ENCODE measurements at places on chromosomes 16 and 17.

DNA sequence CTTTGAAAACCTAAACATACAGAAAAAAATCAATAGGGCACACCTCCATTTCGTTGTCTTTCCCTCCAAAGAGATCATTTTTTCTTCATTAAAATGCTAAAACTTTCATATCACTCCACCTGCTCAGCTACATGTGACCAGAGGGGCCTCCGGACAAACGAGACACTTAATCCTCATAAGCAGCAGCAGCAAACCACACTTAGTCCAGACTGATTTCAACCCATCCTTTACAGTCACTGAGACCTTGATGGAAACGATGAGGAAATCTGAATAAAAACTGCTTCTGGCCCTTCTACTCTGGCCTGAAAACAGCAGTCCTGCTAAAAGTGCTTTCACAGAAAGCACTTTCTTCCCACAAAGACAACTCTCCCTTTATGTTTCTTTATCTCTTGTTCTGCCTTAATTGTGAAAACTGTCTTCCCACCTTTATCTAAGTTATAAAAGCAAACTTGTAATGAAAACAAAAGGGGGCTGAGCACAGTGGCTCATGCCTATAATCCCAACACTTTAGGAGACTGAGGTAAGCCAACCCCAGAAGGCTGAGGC, 4.6 kb downstream of the ANKRD11 start:
- DNase-seq: no peak

GRCh38 chr16:62280506-62280905, 244.3 kb upstream of the CDH8 start:
- DNase-seq: no peak

GRCh38 chr16:188674-189073, 8.4 kb downstream of the HBQ1 start:
- peak; percentile 52 for DNase-seq

DNA sequence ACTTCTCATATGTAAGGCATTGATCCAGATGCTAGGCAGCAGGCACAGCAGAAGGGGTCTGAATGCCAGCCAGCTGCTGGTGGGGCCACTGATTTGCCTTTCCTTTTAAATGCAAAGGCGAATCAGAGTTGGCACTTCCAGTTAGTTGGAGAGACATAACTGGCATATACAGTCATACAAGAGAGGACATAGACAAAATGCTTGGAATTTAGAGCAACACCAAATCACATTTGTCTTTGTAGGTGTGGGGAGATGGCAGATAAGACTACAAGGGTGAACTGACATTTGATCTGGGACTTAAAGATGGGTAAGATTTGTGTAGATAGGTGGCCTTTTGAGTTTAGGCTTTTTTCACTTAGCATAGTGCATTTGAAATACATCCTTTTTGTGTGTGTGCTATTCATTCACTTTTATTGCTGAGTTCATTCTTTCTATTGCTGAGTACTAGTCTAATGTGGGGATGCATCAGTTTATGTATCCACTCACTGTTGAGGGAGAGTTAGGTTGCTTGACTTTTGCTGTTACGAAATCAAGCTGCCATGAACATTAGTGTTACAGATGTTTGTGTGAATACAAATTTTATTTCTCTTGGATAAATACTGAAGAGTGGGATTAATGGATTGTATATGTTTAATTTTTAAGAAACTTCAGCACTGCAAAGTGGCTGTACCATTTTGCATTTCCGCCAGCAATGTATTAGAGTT, 74.1 kb downstream of the SPECC1 start:
- DNase-seq: no peak

DNA sequence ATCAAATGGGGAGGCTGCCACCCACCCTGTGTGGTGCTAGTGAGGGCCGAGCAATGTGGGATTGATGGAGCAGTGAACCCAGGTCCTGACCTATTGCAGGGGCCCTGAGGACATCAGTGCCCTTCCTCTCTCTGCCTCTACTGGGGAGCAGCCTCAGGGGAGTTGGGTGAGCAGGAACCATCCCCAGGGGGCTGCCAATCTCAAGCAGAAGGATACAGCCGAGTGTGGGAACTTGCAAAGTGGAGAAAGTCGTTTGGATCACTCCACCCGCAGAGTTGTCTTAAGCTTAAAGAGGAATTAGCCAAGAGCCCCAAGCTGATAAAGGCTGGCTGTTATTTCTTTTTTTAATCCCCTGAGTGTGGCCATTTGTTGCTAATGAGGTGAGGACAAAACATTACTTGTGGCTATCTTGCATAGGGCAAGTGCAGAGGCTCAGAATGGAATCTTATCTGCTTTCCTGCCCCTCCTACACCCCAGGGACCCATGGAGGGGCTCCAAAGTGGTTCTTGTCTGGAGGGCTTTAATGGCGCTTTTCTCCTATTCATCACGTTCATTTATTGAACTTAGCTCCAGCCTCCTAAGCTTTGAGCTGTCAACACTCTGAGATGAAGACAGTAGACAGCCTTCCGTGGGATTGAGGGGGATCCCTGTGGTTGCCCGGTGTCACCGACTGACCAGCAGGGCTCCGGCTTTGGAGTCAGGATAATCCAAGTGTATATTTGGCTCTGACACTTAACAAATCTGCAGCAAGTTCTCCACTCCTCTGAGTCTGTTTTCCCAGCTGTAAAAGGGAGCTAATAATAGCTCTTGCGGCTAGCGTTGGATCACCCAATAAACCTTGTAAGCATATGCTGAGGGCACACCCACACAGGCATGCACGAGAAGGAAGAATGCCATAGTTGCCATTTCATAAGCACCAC, 45.1 kb downstream of the MYH11 start:
- no peak for DNase-seq

- no peak for DNase-seq
Measured at GRCh38 chr16:81477697-81478693, 33.4 kb downstream of the CMIP start.

DNA sequence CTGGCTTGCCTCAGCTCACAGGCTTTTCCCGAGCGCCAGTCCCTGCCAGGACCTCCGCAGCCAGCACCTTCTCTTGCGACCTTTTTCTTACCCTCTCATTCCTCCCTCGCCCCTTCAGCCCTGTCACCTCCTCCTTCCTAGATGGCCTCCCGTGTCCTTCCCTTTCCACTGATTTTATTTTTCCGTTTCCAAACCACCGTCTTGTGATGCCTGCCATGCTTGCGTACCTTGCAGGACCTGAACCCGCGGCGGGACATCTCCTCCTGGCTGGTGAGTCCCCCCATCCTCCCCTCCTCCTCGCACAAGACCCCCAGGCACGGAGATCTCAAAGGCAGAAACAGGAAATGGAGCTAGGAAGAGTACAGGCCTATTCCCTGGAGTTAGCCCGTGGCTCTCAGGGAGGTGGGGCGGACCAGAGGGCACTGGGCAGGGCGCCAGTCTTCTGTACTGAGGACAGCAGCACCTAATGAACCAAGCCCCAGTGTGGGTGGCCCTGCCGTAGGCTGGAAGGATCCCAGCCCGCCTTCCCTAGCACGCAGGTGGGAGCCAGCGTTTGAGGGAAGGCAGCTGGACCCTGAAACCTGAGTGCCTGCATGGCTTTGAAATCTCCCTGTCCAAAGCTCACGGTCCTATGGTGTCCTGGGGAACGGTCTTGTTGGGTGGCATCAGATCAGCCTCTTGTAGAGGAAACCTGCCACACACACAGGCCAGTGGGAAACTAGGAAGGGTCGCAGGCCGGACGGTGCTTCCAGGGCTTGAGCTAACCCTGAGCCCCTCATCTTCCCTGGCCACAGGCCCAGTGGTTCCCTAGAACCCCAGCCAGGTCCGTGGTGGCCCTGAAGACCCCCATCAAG, 612 bp downstream of the CISD3 start:
- DNase-seq: peak; percentile 41

DNA sequence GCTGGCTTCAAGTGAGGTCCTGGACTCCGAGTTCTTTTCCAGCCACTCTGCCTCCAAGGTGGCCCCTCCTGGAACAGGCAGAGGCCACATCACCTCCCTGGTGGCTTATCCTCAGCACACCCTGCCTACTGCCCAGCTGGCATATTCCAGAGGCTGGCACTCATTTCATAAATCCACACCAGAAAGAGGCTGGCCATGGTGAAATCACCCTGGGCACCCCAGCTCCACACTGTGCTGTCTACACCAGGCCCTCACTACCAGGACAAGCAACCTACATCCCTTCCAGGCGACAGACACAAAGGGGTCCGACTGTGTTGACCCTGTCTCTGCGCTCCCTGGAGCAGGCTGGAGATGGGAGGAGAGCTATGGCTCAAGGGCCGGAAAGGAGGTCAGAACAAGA, 100.2 kb downstream of the C16orf78 start:
- DNase-seq: no peak

DNA sequence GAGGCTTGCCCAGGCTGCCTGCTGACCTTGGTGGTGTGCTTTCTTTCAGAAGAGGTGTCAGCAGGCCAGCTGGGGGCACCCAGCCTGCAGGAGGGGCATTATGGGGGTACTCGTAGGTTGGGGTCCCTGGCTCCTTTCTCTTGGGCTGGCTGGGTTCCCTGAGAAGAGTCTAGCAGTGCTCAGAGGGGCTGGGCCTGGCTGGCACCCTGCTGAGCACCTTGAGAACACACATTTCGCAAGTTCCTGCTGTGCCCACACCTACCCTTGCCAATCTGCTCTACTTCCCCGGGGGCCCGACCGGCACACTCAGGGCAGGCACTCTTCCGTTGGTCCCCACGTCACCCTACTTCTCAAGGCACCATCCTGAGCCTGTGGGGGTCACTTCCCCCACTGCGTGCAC, 5.1 kb downstream of the CEMP1 start:
- no peak for DNase-seq

DNA sequence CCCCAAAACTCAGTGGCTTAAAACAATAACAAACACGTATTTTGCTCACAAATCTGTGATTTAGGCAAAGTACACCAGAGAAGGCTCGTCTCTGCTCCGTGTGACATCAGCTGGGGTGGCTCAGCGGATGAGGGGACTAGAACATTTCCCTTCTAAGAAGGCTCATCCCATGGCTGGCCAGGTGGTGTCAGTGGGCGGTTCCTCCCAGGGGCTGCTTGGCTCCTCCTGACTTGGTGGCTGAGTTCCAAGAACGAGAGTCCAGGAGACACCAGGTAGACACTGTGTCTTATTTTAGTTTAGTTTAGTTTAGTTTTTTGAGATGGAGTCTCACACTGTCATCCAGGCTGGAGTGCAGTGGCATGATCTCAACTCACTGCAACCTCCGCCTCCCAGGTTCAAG, 5.6 kb upstream of the CHMP6 start:
- DNase-seq: no peak

DNA sequence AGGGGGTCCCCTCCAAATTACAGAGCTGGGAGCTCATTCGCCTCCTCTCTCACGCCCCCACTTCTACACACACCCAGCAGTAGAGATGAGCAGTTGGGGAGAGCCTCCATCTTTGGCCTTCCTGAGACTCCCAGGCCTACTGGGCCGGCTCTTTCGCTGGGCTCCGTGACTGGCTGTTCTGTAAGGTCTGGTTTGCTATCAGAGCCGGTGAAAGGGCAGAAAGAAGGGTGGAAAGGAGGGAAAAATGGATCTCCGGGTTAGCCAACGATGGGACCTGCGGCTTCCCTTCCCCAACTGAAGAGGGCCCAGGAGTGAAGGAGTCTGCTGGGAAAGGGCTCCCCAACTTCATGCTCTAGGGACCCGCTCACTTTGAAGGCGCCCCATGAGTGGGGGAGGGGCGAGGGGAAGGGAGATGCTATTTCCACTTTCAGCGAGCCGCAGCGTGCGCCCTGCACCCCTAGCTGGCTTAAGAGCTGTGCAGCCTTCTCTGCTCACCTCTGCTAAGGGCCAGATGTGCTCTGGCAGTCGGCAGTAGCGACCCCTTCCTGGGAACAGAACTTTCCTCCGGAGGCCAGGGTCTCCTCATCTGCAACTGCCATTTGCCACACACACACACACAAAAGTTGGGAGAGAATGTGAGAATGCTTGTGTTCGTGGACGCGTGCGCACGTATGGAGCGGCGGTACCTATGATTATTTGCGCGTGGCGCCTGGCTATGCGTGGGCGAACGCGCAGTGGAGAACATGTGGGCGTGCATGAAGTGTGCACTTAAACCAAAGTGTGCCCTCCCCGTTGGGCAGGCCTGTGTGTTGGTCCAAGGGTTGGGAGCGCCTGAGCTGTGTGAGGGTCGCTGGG, 2.9 kb upstream of the FOXF1 start:
- DNase-seq: no peak

- DNase-seq: no peak
Measured at GRCh38 chr16:76579277-76579922, 302.2 kb downstream of the CNTNAP4 start.

- DNase-seq: no peak
Measured at GRCh38 chr17:56358651-56359050, 205.4 kb downstream of the ANKFN1 start.

GRCh38 chr16:23952128-23952970, 116.6 kb downstream of the PRKCB start:
- peak; percentile 37 for DNase-seq

DNA sequence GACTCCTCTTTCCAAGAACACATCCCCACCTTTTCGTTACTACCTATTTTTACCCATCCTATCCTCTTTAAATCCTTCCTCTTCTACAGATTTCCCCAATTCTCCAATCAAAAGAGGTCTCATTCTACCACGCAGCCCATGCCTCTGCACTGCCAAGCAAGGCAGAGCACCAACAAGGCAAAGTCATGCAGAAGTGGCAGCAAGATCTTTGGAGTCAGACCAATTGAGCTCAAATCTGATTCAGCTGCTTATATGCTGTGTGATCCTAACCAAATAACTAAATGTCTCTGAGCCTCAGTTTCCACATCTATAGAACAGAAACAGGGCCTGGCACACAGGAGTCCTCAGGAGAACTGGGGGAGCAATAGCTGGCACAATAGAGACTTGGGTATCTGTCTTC, 41.0 kb downstream of the TOM1L2 start:
- no peak for DNase-seq

- no peak for DNase-seq
Measured at GRCh38 chr17:36920032-36921005, 17.0 kb upstream of the LHX1 start.

GRCh38 chr17:49680314-49680713, 2.4 kb upstream of the SPOP start:
- no peak for DNase-seq

GRCh38 chr17:8103549-8103948, 14.8 kb downstream of the ALOXE3 start:
- no peak for DNase-seq

DNA sequence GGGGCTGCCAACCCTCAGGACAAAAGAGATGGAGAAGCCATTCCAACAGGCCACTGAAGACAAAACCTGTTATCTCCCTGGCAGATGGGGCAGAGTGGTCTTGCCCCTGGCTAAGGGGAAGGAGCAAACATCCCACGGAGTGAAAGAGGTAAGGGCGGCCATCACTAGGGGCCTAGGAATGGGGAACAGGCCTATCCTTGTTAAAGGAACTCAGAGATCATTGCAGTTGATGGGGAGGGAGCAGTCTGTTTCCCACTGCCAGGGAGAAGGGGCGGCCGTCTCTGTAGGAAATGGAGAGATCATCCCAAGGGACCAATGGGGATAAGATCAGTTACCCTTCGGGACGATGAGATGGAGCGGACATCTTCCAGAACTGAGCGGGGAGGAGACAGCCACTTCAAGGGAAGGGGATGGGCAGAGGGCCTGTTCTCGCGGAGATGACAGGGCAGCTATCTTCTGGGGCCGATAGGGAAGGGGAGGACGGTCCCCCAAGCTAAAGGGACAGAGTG, 581 bp upstream of the TMEM208 start:
- no peak for DNase-seq

GRCh38 chr16:54945063-54945462, 14.4 kb downstream of the IRX5 start:
- DNase-seq: no peak

- no peak for DNase-seq
Measured at GRCh38 chr16:53756275-53756996, 52.5 kb downstream of the FTO start.

- DNase-seq: peak; percentile 90
Measured at GRCh38 chr17:81553018-81553615, 964 bp upstream of the FAAP100 start.

GRCh38 chr17:7523033-7523432, 25.8 kb upstream of the TNFSF12 start:
- peak; percentile 58 for DNase-seq

Measured in activated CD8-positive, alpha-beta T cell treated with anti-CD3 and anti-CD28 coated beads, Interleukin-2, amount 10 ng/mL, durations not matched to agents 7 days and 5 days (primary cell).